ENCODE measurements at places on chromosomes 12 and 14.
A peak's percentile ranks its signal among the peaks of the same experiment; 100 is the strongest.

DNA sequence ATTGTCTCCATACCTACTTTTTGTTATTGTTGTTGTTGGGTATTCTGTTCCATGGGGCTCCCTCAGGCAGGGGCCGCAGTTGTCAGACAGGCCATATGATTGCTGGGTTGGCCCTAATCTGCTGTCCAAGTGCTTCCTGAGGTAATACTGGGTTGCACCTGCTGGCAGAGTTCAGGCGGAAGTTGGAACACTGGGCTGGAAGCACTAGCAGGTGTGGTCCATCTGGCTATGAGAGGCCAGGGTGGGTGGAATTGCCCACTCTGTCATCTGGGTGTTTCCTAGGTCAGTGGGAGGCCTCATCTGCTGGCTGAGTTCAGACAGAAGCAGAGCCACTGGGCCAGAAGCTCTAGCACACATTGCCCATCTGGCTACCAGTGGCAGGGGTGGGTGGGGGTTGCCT is 81.3 kb upstream of the NID2 start:
- no peak for DNase-seq

- DNase-seq = no peak
Observed at GRCh38 chr12:8549381-8549780, 8.7 kb upstream of the CLEC4E start.

GRCh38 chr14:61562321-61563161 is 132.8 kb upstream of the HIF1A start:
- DNase-seq = no peak

DNA sequence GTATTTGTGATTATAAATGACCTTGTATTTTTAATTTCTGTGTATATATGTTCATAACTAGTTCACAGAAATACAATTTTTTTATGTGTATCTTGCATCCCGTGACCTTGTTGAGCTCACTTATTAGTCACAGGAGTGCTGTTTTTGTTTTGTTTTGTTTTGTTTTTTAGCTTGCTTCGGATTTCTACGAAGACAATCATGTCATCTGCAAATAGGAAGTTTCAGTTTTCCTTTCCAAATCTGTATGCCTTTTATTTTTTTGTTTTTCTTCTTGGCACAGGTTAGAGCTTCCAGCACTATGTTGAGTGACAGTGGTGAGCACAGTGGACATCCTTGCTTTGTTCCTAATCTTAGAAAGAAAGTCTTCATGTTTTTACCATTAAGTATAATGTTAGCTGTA is 229.2 kb upstream of the GARIN6 start:
- no peak for DNase-seq

- DNase-seq = no peak
Observed at GRCh38 chr12:47875746-47876439, 28.9 kb downstream of the VDR start.

DNA sequence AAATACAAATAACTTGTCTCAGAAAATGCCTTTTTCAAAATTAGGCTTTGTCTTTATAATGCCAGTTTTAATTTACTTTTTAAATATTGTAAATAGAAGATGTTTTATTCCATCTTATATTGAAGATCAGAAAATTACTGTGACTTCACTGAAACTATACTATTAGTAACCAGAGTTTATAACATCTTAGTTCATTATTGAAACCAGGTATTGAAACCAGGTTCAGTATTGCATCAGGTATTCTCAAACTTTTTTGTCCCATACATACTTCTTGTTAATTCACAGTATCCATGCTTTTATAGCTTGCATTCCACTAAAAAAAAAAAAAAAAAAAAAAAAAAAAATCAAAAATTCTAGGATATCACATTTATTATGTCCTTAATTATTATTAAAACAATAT is 227.5 kb downstream of the GXYLT1 start:
- no peak for DNase-seq

DNA sequence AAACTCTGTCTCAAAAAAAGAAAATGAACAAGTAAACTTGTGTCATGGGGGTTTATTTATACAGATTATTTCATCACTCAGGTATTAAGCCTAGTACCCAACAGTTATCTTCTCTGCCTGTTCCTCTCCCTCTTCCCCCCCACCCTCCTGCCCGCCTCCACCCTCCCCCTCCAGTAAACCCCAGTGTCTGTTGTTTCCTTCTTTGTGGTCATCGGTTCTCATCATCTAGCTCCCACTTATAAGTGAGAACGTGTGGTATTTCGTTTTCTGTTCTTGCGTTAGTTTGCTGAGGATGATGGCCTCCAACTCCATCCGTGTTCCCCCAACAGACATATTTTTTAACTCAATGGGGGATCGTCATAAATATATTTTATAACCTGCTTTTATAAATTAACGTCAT is 12.3 kb downstream of the IL31 start:
- no peak for DNase-seq

DNA sequence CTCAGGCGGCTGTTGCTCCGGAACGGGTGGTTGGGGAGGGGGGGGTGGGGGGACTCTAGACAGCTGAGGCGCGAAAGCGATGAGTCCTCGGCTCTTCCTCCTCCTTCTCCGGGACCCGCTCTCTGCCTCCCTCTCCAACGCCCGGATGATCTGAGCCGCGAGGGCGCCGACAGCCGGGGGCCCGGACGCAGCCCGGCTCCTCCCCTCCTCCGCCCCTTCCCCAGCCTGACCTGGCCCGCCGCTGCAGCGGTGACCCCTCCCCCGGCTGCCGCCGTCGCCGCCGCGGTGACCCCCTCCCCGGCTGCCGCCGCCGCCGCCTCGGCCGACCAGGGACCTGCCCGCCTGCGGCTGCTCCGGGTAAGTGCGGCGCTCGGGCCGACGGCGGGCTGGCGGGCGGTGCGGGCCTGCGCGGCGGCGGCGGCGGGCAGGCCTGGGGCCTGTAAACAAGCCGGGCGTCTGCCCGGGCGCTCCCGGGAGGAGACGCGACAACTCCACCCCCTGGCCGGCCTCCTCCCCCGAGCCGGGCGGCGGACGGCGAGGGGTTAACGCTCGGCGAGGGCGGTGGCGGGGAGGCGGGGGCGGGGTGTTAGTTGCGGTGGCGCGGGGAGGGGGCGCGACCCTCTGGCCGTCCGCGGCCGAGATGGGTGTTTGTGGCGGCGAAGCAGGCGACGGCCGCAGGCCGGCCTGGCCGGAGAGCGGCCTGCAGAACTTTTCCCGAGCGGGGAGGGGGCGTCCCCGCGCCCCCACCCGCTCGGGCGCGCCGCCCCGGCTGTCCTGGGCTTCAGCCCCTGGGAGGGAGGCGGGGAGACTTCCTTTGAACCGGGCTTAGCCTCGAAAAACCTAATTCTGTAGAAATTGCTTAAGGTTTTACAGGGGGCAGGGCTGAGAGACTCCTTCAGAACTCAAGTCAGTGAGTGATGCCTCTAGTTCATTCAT is 568 bp downstream of the PPM1A start:
- DNase-seq = peak; percentile 16

DNA sequence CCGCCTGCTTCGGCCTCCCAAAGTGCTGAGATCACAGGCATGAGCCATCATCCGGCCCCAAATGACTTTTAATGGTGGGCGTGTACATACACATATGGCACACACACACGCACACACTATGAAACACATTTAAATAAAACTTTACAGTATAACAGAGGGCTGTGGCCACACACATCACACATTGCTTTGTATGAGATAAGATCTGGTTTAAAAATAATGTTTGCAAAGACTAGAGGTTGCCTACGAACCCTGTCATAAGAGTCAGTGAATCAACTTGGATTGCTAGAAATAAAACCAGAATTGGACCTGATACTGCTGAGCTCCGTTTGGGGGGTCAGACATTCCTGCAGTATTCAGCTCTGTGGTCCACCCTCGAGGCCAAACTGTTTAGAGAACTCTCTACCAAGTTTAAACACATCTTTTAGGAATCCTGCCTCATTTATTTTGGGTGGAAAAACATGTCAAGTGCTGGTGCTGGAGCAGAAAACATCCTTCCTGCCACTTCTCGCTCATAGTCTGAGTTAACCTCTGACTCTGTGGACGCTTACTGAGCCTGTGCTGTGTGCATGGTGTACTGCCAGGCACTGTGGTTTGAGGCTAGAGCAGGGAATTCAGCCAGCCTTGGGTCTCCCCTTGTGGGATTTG is 47.8 kb upstream of the EML1 start:
- DNase-seq = no peak

GRCh38 chr12:100827901-100828520 is 33.4 kb downstream of the ANO4 start:
- no peak for DNase-seq

- DNase-seq = no peak
Observed at GRCh38 chr14:71711125-71711524, 221.1 kb upstream of the RGS6 start.

DNA sequence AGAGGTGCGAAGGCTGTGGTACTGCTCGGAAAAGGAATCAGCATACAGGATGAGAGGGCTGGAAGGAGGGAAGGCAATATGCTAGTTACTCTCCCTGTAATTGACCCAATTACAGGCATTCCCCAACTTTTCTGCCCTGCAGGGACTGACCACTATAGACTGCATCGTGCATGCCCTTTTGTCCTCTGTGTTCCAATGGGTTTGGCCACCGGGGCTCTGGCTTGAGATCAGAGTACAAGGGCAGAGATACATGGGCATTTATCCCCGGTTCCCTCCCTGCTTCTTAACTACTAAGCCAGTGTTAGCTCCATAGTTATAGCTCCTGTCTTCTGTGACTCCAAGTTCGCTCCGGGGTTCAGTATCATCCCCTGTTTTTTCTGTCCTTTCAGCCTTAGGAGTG is 59.7 kb downstream of the GTF2A1 start:
- DNase-seq = no peak

DNA sequence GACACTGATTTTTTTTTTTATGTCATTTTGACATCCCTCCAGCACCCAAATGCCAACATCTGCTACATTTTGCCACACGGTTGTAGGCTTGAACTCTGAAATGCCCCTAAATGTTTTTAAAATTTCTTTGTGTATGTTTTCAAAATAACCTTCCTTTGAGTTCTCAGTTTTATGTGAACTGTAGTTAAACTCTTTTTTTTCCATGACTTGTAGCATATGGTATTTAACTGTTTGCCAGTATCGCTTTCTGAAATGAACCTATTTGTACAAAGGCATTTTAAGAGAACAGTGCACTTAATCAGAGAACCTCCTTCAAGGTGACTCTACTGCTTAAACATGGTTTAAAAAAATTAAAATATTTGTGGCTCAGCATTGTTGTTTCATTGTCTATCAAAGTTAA is 61.5 kb downstream of the PDE3A start:
- DNase-seq = no peak

- no peak for DNase-seq
Observed at GRCh38 chr12:76259660-76260389, 88.4 kb downstream of the BBS10 start.

DNA sequence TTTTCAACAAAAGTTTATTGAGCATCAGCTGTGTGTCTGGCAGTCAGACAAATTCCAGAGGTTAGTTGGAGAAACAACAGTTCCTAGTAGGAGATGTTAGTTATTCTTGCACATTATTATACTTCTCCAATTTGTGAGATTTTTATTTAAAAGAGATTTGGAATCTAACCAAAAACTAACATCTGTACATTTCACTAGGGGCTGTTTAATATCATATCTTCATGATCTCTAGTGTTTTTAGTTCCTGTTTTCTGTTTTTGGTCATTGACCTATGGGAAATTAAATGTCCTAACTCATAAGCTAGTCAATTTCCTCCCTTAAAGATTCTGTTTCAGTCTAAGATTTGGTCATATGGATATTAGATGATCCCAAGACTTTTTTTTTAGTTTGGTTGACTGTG is 34.1 kb upstream of the KLHDC2 start:
- DNase-seq = no peak

GRCh38 chr14:32244404-32244803 is 41.3 kb upstream of the RNU6-8 start:
- no peak for DNase-seq

DNA sequence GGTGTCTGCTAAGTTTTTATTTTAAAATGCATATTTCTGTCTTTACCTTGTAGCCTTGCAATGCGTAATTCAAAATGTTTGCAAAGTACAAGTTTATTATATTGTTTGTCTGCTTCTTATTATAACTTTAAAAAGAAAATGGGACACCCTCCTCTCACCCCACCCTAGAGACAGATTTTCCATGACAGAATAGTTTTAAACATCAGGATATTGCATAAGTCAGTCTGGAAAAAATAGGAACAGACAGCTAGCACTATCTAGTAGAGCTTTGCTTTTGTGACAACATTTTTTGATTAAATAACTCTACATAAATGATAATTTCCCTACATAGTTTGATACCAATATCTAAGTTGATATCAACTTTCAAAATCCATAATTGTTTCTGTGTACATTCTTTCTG is 71.3 kb downstream of the PDE3A start:
- no peak for DNase-seq

DNA sequence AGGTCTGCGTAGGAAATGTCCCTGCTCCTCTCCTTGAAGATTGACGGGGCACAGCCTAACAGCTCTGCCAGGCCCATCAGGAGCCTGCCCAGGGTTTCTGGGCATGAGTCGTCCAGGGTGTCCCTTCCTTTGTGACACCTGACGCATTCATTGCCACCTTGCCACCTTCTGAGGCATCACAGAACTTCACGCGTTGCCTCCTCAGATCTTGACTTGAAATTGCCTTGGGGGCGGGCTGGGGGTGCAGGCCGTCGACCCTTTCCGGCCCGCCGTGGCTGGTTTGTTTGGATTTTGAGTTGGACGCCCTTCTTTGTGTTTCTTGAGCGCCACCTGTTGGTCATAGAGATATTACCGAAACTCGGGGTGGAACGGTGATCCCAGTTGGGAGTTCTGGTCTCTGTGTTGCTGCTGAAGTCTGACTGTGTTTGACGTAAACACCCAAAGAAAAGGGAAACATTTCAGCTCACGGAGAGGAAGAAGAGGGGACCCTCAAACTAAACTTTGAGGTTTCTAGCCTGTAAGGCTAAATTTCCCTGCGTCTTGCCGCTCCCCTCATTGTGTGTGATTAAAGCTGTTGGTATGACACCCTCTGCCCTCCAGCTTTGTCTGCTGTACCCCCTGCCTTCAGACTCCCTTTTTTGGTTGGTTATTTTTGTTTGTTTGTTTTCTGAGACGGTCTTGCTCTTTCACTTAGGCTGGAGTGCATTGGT is 44.6 kb downstream of the MLXIP start:
- DNase-seq = no peak

DNA sequence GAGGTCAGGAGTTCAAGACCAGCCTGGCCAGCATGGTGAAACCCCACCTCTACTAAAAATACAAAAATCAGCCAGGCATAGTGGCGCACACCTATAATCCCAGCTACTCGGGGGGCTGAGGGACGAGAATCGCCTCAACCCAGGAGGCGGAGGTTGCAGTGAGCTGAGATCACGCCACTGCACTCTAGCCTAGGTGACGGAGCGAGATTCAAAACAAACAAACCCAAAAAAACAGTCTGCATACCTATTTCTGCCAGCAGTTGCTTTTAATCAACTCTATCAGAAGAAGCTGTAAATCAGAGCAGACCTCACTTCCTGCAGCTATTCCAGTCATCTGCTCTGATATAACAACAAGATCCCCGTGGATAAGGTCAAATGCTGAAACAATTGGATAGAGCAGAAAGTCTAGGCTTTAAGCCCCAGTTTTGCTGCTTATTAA is 50.5 kb downstream of the LIMA1 start:
- DNase-seq = no peak

- no peak for DNase-seq
Observed at GRCh38 chr14:66918527-66918926, 270.7 kb upstream of the GARIN2 start.

Measured in cortex of kidney (tissue), 1 donor.